ENCODE measurements at places on chromosomes 5 and 9.

DNA sequence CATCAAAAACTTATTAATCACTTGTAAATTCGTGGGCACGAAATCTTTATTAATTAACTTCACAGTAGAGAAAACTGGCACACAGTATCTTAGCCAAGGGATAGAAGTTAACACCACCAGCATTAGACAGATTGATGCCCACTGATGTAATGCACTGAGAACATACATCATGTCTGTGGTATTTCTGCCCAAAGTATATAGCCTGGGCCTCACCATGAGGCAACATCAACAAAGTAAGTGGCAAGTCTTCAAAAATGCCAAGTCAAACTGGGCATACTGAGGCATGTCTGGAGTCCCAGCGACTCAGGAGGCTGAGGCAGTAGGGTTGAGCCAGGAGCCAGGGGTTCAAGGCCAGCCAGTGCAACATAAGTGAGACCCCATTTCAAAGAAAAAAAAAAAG, 79.5 kb downstream of the GLIS3 start:
- no peak for DNase-seq

DNA sequence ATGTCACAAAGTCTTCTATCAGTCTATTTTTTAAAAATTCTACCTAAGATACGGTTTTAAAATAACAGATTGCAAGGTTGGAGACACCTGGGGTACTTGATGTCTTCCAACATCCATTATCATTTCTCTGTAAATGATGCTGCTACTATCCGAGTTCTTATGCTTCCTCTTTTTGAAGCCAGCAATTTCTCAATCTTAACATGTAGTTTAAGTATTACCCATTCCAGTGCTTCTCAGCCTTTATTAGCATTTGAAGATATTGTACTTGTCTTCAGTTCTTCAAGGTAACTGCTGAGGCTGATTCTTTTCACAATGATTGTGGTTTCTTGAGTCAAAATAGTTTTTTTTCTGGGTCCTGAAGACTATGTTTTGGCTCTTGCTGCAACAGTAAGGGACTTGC, 96.4 kb upstream of the SELENOP start:
- no peak for DNase-seq

DNA sequence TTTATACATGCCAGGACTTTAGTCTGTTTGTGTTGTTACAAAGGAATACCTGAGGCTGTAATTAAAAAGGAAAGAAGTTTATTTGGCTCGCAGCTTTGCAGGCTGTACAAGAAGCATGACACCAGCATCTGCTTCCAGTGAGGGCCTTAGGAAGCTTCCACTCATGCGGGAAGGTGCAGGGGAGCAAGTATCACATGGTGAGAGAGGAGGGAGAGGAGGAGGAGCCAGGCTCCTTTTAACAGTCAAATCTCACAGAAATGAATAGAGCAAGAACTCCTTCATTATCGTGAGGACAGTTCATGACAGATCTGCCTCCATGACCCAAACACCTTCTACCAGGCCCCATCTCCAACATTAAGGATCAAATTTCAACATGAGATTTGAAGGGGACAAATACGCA, 18.7 kb upstream of the C5orf46 start:
- DNase-seq, result no peak

DNA sequence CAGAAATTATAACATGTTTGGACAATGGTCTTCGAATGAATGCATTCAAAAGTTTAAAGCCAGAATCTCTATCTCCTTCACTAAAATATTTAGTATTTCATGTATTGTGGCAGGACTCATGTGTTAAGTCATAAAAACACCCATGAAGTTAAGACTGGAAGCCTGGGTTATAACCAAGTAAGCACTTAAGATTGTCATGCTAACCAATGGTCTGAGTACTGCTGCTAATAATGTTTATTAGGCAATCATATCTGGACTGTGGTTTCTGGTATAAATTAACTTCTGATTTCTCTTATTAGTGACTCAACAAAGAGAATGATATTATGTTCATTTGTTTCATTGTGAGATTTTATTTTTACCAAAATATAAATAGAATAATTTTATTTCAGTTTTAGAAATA, 297.9 kb upstream of the EDIL3 start:
- DNase-seq, result no peak

DNA sequence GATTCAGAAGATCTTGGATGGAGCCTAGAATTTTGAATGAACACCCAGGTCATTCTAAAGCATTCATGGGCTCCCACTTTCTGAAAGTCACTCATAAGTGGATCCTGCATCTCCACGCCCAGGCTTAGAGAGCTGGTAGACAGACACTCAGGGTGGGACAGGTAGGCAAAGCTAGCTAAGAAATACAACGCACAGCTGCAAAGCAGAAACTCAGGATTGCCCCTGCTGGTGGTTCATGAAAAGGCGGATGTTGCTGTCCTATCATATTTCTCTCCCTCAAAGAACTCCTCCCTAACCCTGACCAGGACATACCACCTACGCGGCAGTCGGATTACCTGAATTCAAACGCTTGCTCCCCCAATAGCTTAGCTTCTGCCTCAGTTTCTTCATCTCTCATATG, 226.5 kb downstream of the GLIS3 start:
- DNase-seq, result peak; percentile 49

DNA sequence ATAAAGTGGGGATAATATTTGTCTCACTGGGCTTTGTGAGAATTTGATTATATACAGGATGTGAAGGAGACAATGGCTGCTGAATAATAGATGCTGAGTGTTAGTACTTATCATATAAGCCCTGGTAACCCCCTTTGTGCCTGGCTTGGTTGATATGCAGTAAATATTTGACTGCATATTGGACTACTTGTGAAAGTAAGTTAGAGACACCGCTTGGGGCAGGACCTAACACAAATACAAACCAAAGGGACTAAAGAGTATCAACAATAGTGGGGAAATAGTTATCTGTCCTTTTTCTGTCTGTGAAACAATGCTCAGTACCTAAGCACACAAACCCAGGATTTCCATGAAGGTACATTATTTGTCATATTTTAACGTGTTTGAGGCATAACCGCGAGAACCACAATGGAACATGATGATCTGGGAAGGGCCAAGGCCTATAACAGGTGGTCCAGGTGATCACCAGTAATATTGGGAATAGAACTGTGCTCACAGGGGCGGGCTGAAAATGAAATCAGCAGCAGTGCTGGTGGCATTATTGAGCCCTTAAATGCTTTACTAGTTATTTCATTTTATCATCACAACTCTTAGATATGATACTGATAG, 138.2 kb upstream of the SMARCA2 start:
- no peak for DNase-seq

- no peak for DNase-seq
Observed at GRCh38 chr9:133710661-133711427, 27.3 kb downstream of the SARDH start.

DNA sequence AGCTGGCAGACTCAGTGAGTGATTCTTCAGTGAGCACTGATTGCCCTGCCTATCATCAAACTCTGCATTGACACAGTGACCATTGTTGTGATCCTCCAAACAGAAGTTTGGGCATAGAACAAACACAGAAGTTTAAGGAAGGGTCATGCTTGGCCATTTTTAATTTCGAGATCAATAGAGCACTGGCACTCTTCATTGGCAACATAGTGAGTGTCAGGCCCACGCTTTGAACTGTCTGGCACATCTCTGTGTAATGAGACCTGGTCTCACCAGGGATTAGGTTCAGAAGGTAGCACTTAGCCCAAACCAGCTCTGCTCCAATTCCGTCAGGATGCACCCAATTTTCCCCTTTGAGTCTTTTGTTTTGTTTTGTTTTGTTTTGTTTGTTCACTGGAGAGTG, 127.1 kb upstream of the MOCS2 start:
- DNase-seq, result no peak

GRCh38 chr9:134568811-134569210, 72.8 kb upstream of the COL5A1 start:
- DNase-seq, result no peak

DNA sequence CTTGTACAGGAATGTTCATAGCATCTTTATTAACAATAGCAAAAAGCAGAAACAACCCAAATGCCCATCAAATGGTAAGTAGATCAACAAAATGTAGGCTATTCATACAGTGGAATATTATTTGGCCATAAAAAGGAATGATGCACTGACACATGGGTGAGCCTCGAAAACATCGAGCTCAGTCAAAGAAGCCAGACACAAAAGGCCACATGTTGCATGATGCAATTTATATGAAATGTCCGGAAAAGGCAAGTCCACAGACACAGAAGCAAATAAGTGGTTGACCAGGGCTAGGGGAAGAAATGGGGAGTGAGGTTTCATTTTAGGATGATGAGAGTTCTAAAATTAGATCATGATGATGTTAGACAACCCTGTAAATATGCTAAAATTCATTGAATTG, 16.5 kb upstream of the SLC2A8 start:
- DNase-seq, result no peak

GRCh38 chr9:87891754-87892153, 9.1 kb downstream of the SPATA31E1 start:
- no peak for DNase-seq

GRCh38 chr9:19498015-19498414, 89.2 kb downstream of the ACER2 start:
- DNase-seq, result peak; percentile 30

GRCh38 chr5:180084638-180085561, 13.3 kb upstream of the RNF130 start:
- no peak for DNase-seq

DNA sequence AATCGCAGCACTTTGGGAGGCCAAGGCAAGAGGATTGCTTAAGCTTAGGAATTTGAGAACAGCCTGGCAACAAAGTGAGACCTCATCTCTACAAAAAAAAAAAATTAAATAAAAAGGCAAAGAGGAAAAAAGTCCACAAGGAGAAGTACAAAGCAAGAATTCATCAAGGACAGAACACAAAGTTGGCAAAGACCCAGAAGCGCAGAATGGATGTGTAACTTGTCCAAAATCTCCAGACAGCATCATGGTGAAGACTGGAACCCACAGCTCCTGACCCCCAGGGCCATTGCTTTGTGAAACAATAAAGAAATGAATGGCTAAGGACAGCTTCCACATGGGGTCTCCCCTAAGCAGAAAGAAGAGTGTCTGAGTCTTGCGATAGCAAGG, 7.8 kb downstream of the HSD17B3 start:
- peak; percentile 19 for DNase-seq

DNA sequence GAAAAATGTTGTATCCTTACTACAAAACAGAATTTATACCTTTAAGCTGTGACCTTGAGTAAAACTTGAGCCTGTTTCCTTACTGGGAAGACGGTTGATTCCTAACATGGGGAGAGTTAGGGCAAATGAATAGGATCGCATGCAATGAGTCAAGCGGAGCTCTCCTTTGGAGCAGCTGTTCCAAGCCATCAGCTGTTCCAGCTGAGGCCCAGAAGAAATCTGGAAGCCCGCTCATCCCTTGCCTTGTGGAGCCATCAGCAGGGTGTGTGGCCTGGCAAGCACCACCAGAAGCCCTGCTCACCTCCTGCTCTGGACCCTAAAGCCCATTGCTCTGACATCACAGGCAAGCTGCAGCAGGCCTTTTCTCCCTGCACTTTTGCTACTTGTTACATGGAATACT, 8.0 kb downstream of the KIAA1191 start:
- DNase-seq, result no peak

DNA sequence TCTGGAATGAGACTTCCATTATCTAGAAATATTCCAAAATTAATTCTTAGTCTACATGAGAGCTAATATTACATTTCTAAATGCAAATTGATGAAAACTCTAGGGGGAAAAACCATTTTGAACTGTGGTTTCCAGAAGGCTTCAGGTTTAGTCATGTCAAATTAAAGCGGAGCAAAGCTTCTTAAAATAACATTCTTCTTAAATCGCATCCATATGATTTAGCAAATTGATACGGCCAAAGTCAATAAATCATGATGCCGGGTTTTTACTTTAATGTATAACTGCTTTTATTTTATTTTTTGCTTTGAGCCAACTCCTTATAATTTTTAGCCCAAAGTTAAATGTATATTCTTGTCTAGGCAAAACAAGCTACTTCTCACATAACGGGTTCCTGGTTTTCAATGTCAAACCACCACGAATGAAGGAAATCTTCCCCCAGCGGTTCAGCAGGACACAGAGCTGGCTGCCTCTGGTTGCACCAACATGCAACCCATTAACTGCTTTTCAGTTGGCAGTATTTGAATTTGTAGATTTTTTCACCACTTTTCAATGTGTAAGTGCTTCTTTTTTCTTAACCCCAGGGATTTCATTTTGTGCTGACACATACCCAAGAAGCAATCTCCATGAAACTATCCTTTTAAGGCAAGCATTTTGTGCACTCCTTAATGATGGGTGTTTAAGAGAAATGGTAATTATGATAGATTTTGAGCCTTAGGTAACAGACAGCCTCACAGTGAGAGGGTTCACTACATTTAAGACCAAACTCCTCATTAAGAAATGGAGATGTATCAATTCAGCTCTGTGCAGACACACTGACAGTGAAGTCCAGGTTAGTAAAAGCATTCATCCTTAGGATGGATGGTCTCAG, 35.5 kb downstream of the EFNA5 start:
- DNase-seq, result no peak

- DNase-seq, result peak; percentile 77
Observed at GRCh38 chr9:72271613-72272478, 93.2 kb downstream of the ZFAND5 start.

GRCh38 chr9:74777136-74777879, 110.4 kb downstream of the TRPM6 start:
- peak; percentile 73 for DNase-seq

GRCh38 chr9:116453785-116454184, 233.3 kb upstream of the TRIM32 start:
- no peak for DNase-seq

- no peak for DNase-seq
Observed at GRCh38 chr9:121700832-121701419, 49.5 kb downstream of the DAB2IP start.

DNA sequence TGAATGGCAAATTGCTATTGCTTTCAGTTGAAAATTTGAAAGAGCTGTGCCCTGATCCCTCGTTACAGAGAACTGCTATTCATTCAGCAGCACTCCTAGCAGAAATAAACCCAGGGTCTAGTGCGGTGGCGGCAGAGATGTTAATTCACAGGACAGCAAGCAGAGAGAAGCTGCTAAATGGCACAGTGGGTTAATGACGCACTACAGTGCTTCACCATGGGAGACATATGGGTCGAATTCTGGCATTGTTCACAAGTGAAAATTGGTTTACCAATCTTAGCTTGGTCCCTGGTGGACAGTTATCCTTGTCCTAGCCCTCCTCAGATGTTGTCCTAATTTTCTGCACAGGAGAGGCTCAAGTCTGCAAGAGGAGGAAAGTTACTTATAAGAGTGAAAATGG, 807.4 kb downstream of the TLE1 start:
- no peak for DNase-seq

DNA sequence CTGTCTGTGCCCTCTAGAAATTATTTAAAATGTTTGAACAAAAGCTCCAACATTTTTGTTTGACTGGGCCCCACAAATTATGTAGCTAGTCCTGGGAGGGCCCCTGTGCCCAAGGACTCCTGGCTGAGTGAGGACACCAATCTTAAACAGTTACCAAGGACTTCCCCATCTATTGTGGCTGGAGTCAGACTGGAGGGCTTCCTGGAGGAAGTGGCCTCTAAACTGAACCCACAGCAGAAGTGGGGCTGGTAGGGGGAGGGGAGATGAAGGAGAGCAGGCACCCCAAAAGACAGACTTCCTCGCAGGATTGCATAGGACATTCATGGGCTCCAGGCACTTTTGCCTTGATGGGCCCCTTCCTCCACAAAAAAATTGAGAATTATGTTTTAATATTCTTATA, 8.1 kb downstream of the ADAMTS13 start:
- no peak for DNase-seq

Data from SK-MEL-5 (cell line).